EH (cell line): ENCODE measurements at places on chromosomes 4 and X.

DNA sequence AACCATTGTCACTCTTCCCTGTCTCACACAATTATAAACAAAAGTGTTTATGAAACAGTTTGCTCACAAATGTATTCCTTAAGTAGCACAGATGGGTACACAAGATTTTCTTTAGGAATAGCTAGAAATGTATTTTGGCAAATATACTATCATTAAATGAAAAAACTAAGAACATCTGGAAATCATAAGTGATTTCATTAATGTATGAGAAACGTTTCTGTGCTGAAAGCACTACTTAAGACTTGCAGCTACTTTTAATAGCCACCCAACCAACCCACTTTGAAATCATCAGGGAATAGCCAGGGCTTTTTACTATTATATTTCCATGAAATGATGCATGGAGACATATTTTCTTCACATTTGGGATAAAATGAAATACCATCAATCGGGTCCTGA is 62.3 kb upstream of the NAP1L5 start:
- DNase-seq: no peak

DNA sequence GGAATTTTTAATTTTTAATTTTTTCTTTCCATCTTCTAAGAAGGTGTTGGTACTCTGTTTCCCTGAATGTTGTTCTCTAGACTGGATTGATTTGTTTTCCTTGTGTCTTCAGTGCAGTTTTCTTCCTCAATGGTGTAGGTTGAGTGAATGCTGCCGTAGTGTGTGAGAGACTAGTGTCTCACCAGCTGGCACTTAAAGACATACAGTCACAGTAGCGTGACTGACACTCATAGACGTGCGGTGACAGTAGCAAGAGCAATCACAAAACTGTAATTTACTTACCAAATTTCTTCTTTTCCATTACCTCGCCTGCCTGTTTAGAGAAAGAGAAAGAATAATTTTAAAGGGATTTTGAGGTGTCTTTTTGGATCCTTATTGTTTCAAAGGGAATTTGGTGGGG is 21.4 kb upstream of the PGM2 start:
- no peak for DNase-seq

DNA sequence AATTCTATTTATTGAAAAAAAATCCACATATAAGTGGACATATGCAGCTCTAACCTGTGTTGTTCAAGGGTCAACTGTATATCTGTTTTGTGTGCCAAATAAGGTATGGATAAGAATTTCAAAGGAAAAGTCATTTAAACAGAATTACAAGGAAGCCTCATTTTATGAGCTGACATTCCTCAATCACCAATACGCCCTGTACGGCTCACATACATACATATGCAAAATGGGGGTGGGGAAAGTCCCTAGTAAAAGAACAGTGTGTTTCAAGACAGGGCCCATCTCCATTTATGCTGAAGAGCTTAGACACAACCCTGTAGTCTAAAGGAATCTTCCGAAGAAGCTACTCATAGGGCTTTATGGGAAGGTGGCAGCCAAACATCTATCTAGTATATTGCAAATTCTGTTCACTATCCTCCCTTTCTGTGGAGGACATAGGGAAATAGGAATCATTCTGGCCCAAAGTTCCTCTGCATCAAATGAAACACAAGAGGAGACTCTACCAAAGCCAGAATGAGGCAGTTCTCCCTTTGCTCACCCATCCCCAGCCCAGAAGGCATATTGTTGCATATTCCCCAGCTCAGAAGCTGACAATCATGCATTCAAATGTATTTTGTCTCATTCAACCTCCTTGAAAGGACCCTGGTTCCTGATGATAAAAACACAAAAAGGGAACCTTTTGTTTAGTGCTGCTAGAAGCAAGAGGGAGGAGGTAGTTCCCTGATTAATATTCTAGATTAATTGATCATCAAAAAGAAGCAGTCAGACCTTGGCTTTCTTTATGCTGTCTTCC is 13.7 kb upstream of the ZBTB33 start:
- DNase-seq: no peak

DNA sequence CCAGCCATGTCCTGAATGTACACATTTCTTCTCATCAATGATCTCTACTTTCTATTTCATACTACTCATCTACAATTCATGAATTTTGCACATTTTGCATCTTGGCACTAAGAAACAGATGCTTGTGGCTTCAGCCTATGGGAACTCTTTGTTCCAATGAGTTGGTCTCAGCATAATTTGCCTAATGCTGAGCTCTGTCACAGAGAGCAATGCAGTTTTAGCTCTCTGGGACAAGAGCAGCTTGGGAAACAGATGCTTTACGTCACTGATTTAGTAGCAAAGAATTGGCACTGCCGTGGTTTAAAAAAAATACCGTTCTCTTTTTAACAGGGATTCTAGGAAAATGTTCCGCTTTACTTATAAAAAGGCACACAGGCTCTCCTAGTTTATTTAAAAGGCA is 162.4 kb downstream of the WDFY3 start:
- peak; percentile 44 for DNase-seq

DNA sequence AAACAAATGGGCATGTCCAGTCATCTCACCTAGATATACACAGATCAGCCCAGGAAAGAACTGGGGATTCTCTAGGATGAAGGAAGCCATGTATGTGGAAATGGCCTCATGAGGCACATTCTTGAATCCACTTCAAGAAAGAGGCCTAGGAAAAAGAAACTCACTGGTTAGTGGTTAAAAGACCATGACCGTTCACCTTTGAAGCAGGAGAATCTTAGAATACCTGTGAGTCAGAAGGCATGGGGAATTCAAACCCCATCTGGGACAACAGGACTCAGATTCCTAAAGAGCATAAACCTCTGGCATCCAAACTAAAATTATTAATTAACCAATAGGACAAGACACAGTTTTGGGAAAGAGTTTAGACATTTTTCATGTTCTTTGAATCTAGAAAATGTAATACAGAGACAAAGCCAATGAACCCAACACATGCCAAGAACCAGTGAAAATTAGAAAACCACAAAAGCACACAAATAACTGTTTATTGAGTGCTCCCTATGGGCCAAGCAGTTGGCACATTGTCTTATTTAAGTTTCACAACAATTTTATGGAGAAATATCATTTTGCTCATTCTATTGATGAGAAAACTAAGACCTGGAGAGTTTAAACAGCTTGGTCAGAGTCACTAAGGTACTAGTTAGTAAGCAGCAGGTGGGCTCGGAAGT is 97.5 kb downstream of the NPNT start:
- DNase-seq: no peak

DNA sequence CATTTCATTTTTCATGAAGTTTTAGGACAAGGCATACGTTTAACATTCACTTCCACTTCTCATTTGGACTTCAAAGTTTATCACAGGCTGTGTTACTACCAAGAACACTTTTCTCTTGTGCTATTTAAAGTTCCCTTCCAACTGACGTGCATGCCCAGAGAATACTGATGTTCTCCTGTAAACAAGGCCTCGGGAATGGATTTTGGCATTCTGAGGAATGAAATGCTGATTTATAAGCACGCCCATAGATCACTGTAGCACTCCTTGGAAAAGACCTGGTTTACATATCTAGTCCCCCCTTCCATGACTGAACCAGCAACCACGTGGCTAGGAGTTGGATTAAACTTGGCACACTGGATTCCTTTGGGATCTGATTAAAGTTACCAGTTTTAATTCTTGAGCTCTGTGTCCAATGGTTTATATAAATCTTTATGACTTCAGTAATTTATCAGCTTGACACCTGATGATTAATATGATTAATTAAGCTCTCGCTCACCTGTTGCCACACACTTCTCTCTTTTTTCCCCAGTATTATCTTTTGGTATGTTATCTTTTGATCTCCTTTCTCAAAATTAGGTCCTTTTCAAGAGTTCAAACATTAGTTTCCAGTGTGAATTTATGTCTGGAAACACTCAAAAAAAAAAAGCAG is 122.4 kb upstream of the HAND2 start:
- DNase-seq: no peak

GRCh38 chr4:142940425-142941330 is 94.6 kb upstream of the INPP4B start:
- no peak for DNase-seq

- no peak for DNase-seq
These were observed 12.7 kb upstream of the CXCL8 start for GRCh38 chr4:73727685-73728084.

DNA sequence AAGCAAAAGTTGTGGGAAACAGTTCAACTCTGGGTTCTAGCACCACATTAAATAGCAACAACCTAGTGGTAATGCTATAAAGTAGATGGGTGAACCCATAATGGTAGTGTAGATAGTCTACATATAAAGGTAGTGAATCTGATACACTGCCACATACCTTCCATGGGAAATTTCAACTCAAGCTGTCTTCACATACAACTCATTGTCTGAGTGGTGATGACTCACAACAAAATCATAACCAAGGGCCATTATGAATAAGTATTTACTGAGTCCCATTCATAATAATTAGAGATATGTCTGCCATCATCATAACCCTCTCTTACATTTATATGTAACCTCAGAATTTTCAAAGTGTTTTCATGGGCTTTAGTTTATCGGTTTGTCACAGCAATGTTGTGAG is 34.8 kb downstream of the EGF start:
- peak; percentile 39 for DNase-seq

DNA sequence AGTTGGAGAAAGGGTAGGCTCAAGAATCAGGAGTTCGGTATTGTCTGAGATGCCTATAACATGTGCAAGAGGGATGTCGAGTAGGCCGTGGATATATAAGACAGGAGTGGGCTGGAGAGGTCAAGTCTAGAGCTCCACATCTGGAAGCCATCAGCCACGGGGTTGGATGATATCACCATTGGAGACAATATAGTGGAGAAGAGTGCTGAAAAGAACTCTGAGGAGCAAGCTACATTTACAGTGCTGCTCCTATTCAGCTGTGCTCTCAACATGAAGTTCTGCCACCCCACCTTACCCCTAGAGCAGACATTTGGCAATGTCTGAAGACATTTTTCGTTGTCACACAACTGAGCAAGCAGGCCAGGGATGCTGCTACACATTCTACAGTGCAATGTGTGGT is 20.9 kb upstream of the PLAC1 start:
- peak; percentile 63 for DNase-seq

DNA sequence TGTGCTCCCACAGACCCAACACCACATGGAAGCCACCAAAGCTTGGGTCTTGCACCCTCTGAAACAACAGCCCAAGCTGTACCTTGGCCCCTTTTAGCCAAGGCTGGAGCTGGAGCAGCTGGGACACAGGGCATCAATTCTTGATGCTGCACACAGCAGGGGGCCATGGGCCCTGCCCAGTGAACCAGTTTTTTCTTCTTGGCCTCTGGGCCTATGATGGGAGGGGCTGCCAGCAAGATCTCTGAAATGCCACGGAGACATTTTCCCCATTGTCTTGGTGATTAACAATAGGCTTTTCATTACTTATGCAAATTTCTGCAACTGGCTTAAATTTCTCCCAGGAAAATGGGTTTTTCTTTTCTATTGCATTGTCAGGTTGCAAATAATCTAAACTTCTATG is 49.0 kb downstream of the SPANXA2 start:
- DNase-seq: no peak

GRCh38 chr4:145614233-145614610 is 5.0 kb upstream of the MMAA start:
- DNase-seq: no peak

- DNase-seq: no peak
These were observed 108.2 kb upstream of the ACSL4 start for GRCh38 chrX:109841257-109841656.

GRCh38 chr4:147717878-147718277 is 14.0 kb upstream of the ARHGAP10 start:
- no peak for DNase-seq

- peak; percentile 57 for DNase-seq
These were observed 136.7 kb downstream of the MAGEC2 start for GRCh38 chrX:142068365-142068764.

GRCh38 chrX:42466332-42467046 is 311.5 kb downstream of the PPP1R2C start:
- DNase-seq: no peak

- peak; percentile 85 for DNase-seq
These were observed 60.4 kb upstream of the IRF2 start for GRCh38 chr4:184534511-184535391.

DNA sequence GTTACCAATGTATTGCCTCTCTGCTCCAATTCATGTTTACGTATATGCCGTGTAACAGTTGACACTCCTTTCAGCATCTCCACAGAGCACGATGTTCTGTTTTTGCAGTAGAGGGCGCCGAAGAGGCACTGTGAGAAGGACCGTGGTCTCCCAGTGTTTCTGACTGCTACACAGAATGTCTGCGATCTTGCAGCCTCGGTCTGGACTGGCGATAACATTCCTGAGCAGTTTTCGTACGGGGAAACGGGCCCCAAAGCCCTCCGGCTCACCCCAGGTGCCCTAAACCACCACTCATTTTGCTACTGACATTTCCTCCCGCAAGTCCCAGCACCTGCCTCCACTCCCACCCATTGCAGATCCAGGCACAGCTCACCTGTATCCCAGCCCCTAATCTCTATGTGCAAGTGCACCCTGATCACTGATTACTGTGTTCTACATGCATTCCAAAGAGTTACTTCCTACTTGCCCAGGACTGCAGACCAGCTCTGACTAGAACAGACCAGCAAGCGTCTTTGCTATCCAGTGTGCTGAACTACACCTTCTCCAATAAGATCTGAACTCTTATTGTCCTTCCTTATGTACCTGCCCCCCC is 12.4 kb upstream of the NFXL1 start:
- DNase-seq: peak; percentile 60

GRCh38 chr4:10808591-10808990 is 124.0 kb upstream of the CLNK start:
- DNase-seq: peak; percentile 12

DNA sequence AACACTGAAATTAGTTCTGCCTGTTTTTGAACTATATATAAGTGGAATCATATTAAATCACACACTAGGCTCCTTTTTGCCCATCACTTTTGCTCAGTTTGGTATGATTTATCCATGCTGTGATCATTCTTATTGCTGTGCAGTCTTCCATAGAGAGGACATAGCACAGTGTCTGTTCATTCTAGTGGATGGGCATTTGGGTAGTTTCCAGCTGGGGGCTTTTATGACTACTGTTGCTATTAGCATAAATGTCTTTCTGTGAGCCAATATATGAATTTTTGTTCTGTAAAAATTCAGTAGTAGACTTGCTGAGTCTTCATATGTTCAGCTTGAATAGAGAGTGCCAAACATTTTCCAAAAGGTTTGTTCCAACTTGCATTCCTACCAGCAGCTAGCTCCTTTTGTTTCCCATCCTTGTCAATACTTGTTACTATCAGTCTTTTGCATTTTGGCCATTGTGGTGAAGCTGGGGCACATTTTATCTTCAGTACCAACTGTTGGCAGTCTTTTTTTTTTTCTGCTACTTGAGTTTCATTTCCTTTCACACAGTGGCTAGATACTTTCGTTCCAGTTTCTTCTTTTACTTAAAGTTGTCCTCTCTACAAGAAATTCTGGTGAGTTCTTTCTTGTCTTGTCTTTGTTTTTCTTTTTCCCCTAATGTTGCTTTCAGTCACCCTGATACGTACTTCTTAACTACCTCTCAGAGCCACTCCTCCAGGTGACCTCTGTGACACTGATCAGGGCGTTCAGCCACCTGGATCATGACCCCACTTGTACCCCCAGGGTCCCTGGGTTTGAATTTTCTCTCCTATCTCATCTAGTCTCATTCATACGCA is 87.0 kb downstream of the ANXA3 start:
- no peak for DNase-seq
